ENCODE measurements at places on chromosomes 13 and 19. TPM values are rescaled to one million over a fixed set of nuclear protein-coding genes. Genes with fewer than 3 reads are reported as not detected.

Gene STXBP2
- total RNA-seq, result 108 TPM

Gene NEK3
- total RNA-seq, result 14.7 TPM

Gene KLHL1
- total RNA-seq, result 0.14 TPM

Gene TRMT1
- 48.1 TPM for total RNA-seq

Gene URAD
- not detected for total RNA-seq

Gene ARHGAP45
- total RNA-seq, result 2.6 TPM

Gene MYBPC2
- not detected for total RNA-seq

Gene RRAS
- total RNA-seq, result 10.6 TPM

Gene SIGLEC9
- total RNA-seq, result not detected

Gene LPAR2
- total RNA-seq, result 56.5 TPM

Gene LRFN3
- total RNA-seq, result 17.3 TPM

Gene FUT2
- 13.3 TPM for total RNA-seq

Gene TNNT1
- total RNA-seq, result 27.6 TPM

Gene NLRP9
- total RNA-seq, result not detected

Gene LRRC4B
- total RNA-seq, result 21.7 TPM

Gene CD22
- total RNA-seq, result 0.92 TPM
